ENCODE measurements at places on chromosomes 3 and 15.

DNA sequence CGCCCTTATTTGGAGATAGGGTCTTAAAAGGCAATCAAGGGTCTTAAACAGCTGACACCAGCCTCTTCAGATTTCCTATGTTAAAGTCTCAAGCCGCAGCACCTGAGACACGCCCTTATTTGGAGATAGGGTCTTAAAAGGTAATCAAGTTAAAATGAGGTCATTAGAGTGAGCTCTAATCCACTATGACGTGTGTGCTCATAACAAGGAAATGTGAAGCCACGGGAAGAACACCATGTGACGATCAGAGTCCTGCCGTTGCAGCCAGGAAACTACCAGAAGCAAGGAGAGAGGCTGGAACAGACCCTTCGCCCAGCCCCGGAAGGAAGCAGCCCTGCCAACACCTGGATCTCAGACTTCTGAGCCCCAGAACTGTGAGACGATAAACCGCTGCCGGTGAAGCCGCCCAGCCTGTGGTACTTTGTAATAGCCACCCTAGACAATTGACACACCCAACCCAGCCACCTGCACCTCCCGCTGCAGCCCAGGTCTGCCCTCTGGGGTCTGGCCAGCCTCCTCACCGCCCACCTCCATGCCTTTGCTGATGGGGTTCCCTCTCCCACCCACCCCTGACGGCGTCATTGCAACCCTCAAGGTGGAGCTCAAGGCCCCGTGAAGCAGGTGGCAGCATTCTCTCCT, 137.9 kb downstream of the MEGF11 start:
- no peak for DNase-seq

DNA sequence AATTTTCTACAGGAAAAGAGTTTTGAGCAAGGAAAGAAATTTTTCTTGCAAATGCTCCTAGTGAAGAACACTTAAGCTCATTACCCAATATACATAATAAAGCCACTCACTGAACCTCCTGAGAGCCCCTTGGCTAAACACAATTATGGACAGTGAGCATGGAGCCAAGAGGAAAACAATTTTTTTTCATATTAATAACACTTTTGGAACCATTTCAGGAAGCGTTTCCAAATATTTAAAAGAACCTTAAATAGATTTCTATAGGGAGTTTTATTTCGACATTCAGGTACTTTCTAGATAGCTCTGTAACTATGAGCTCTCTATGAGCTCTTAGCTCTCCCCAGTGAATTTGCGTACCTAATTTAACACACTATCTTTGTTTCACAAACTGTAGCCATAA, 581.1 kb downstream of the ZNF385D start:
- DNase-seq = no peak

GRCh38 chr15:26028086-26028740, 165.1 kb upstream of the ATP10A start:
- no peak for DNase-seq

GRCh38 chr3:152172460-152172859, 96.3 kb upstream of the MBNL1 start:
- no peak for DNase-seq

DNA sequence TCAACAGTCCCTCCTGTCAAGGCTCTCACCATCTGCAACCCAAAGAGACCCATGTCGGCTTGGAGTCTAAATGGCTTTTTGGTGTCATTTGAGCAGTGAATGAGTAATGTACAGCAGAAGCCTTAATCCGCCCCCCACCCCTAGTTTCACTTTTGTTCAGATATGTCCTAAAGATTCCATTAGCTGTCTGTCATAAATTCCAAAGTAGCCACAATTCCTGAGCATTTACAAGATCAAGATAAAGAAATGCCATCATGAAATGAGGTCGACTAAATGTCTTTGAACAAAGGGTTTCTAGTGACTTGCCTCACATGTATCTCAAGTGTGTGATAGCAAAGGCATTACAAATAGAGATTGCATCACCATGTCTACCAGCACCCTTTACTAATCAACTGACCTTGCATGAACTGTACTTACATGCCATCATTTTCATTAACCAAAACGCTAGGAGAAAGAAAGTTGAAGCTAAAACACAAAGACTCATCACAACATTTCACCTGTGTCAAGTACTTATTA, 123.8 kb upstream of the PHLDB2 start:
- DNase-seq = no peak

DNA sequence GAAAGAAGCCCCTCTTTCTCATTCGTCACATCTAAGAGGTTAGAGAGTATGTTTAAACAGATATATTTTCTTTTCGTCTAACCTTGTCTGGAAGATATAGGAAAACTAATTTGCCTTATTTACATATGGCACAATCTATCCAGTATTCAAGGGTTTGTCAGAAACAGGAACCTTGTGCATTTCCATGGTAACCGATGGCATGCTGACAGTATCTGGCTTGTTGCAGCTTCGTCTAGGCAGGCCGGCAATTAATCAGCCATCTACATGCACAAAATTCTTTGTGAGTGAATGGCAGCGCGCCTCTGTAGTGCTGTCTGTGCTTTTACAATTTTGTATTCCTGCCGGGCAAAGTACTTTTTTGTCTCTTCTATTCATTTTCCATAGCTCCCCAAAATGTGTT, 294.0 kb upstream of the SOX2 start:
- DNase-seq = peak; percentile 53

DNA sequence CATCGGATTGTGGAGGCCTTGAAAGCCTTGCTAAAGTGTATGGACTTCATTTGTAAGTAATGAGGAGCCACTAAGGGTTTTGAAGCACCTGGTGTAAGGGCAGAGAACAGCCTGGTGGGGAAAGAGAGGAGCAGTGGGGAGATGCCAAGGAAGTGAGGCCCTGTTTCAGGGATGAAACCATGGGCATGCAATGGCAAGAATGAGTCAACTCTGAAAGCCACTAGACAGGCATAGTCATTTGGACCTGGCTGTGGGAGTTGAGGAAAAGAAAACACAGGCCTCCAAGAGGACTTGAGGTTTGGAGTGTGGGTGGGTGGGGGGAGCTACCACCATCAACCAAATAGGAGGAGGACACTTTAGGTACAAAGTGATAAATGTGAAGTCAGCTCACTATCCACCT, 7.6 kb downstream of the XCR1 start:
- no peak for DNase-seq

GRCh38 chr3:26347150-26347549, 275.4 kb upstream of the LRRC3B start:
- no peak for DNase-seq

GRCh38 chr3:58776231-58776630, 109.7 kb upstream of the FAM3D start:
- no peak for DNase-seq

DNA sequence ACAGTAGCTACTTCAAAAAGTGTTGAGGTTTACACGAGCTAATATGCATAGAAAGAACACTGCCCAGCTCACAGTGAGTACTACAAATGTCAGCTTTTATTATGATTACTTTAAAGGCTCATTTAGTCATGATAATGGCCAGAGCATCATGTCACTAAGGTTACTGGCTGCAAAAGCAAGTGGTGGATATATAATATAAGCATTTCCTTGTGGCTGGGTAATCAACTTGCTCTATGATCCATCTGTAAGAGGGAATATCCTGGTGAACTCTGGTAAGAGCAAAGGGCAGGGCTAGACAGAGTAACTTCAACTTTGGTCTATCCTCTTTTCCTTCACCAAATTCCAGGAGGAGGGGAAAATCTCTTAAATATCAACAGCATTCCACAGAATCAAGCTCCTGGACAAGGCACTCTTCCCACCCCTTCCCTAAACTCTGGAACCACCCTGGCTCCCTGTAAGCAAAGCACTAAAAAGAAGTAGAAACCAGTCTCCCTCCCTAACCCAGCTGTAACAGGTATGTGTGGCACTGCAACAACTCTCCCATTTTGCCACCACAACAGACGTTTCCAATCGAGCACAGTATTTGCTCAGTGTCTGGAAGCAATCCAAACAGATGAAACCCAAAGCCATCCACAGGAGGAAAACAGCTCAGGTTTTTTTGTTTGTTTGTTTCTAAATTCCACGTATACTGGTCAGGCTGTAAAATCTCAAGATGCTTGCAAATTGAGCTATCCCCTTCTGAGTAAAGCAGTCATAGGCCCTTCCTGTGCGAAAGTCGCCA, 13.4 kb downstream of the B4GALT4 start:
- DNase-seq = no peak

- DNase-seq = no peak
Observed at GRCh38 chr15:85753791-85754452, 40.8 kb downstream of the KLHL25 start.

DNA sequence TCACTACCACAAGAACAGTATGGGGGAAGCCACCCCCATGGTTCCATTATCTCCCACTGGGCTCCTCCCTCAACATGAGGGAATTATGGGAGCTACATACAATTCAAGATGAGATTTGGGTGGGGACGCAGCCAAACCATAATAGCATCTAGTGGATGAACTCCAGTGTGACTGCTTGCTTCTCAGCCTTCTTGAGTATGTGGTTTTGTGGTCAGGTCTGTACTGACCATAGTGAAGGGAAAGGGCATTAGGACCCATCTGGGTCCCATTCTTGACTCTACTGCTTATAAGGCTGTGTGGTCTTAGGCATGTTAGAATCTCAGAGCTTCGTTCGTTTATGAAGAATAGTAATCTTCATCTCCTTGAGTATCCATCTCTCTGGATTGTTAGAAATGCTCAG, 81.4 kb downstream of the CGNL1 start:
- DNase-seq = no peak

GRCh38 chr3:17941766-17942165, 199.3 kb upstream of the TBC1D5 start:
- DNase-seq = no peak
